ENCODE measurements at places on chromosomes 13 and 19. TPM values are rescaled to one million over a fixed set of nuclear protein-coding genes. Genes with fewer than 3 reads are reported as not detected.

The C3 gene
- 11.4 TPM for total RNA-seq

The PLA2G4C gene
- 11.4 TPM for total RNA-seq

The SLITRK5 gene
- 29.3 TPM for total RNA-seq

The GTF2F2 gene
- total RNA-seq: 20.4 TPM

The METTL21C gene
- total RNA-seq: 0.41 TPM

The PCDH17 gene
- 94.2 TPM for total RNA-seq

The TNPO2 gene
- total RNA-seq: 68.5 TPM

The ZNF607 gene
- total RNA-seq: 23.6 TPM

The CERS1 gene
- total RNA-seq: 21.2 TPM

The KLC3 gene
- total RNA-seq: 0.41 TPM

The ERICH6B gene
- not detected for total RNA-seq

The CEACAM20 gene
- total RNA-seq: not detected

The ESD gene
- 124 TPM for total RNA-seq
